ENCODE measurements at places on chromosomes 3 and 15.

DNA sequence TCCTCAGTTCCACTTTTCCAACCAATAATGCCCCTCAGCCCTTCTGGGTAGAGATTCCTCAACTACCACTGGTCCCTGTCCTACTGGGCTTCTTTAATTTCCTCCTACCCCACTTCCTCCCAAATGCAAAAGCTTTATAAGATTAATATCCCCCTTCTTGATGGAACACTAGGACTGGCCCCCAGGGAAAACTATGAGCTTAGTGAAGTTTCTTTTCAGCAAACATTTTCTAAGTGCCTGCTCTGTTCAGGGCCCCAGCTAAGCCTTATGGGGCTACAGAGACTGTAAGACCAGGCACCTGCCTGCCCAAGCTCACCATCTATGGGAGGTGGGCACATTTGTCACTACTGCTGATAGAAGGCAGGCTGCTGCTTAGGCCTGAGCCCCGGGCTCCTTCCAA, 79.4 kb downstream of the RPLP1 start:
- no peak for DNase-seq

DNA sequence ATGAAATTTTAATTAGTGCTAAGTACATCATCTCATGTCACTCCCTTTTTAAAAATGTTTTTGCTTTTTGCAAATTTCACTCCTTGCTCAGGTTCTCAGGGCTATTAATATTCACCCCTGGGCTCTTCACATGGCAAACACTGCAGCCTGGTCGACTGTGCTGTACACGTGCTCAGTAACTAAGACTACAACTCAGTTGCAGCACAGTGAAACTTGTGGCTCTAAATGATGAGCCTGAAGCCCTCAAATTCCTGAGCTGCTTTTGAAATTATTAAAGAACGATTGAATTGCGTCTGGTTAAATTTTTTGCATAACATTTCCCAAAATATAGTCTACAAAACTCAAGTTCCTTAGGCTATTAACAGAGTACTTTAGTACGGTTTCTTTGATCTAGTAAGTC, 159.3 kb upstream of the C2CD4B start:
- no peak for DNase-seq

DNA sequence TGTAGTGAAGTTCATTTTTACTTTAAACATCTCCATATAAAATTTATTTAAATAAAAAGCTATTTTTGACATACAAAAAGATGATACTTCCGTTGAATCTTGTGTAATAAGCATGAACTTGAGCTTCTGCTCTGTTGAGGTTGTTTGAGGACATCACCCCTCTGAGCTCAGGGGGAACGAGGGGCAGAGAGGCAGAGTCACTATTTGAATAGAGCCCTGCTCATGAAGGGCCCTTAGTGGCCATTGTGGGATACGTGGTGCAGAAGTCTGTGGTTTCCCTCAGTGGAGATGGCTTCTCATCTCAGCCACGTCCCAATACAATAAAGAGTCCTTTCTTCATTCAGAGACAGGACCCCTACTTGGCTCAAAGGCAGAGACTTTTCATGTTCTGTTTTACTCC, 10.6 kb downstream of the CEMIP start:
- no peak for DNase-seq

DNA sequence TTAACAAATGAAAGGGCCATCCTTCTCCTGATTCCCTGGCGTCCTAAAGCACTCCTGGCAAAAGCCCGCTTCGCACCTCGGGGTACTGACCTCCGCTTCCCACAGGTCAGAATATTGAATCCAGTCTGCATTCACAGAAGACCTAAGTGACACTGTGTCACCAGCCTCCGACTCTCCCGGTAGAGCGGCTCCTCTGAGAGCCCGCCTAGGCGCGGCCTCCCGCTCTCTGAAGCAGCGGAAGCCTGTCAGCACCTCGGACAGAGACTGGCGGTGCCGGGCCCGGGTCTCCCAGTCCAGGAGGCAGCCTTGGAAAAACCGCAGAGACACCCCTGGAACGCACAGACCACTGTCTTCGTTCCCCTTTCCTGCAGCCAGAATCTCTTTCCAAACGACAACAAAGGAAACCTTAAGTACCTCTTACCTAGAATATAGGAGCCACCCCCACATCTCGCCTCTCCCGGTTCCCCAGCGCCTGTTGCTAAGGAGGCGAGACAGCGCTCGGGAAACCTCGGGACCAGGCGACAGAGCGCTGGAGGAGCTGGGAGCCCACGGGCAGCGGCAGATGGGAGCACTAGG, 1.2 kb downstream of the GABRB3 start:
- DNase-seq = no peak

GRCh38 chr15:57668016-57668415, 38.5 kb upstream of the POLR2M start:
- no peak for DNase-seq

GRCh38 chr3:38111696-38112377, 25.1 kb downstream of the ACAA1 start:
- no peak for DNase-seq

- DNase-seq = no peak
Measured at GRCh38 chr3:14181253-14181652, 2.6 kb downstream of the LSM3 start.

- DNase-seq = peak; percentile 56
Measured at GRCh38 chr15:31254431-31255175, 72.0 kb upstream of the KLF13 start.

DNA sequence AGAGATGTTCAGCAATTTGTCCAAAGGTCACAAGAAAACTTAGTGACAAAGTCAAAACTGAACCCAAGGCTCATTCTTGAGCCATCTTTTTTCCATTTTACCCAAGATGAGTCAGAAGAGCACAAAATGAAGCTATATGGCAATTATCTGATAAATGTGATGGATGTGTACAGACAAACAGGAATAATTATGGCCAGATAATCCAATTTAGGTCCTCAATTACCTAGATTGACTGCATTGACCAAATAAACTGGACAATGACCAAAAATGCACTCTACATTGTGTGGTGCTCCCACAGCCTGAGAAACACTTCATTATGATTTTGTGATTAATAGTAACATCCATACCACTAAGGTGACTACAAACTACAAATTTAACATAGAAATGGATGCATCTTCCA, 1105.8 kb downstream of the IGSF11 start:
- no peak for DNase-seq

GRCh38 chr3:28210968-28211713, 30.3 kb upstream of the CMC1 start:
- no peak for DNase-seq

DNA sequence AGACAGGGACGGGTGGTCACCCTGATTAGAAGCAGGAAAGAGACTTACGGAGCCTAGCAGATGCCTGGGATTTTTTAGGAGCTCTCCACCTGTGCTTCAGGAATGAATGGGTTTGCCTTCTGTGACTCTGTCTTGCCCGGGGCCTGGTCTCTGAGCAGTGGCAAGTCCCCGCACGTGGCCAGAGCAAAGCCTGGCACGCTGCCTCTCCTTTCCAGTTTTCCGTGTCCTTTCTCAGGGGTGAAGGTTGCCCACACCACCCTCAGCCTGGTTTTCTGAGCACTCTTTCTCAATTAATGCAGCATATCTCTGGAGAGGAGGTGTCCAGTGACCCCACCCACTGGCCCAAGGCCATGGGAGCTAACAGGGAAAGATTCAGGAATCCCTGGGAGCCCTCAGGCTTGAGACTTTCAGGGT, 14.5 kb upstream of the CHST14 start:
- DNase-seq = no peak

- no peak for DNase-seq
Measured at GRCh38 chr15:22885120-22885519, 46.7 kb downstream of the NIPA2 start.

Measured in HT-29 (cell line).